ENCODE measurements at places on chromosomes 6 and 20.

- no peak for DNase-seq
Observed at GRCh38 chr6:157607317-157608109, 215.5 kb upstream of the SNX9 start.

GRCh38 chr6:136945072-136945471 is 23.0 kb downstream of the SLC35D3 start:
- no peak for DNase-seq

DNA sequence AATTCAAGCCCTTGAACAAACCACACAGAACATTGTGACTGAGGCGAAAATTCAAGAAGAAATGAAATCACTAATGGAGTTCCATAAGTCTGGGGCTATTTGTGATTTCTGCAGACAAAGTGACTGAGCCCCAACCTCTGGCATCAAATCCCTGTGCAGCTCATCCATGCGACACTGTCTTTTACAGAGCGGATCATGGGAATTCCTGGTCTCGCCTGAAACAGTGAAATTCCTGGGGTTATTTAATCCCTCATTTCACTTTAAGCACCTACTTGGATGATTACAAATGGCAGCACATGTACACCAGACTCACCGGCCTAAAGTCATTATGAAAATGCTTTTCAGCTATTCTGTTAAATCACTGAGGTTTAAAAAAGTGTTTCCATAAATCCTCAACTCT is 102.4 kb upstream of the CDH4 start:
- no peak for DNase-seq

DNA sequence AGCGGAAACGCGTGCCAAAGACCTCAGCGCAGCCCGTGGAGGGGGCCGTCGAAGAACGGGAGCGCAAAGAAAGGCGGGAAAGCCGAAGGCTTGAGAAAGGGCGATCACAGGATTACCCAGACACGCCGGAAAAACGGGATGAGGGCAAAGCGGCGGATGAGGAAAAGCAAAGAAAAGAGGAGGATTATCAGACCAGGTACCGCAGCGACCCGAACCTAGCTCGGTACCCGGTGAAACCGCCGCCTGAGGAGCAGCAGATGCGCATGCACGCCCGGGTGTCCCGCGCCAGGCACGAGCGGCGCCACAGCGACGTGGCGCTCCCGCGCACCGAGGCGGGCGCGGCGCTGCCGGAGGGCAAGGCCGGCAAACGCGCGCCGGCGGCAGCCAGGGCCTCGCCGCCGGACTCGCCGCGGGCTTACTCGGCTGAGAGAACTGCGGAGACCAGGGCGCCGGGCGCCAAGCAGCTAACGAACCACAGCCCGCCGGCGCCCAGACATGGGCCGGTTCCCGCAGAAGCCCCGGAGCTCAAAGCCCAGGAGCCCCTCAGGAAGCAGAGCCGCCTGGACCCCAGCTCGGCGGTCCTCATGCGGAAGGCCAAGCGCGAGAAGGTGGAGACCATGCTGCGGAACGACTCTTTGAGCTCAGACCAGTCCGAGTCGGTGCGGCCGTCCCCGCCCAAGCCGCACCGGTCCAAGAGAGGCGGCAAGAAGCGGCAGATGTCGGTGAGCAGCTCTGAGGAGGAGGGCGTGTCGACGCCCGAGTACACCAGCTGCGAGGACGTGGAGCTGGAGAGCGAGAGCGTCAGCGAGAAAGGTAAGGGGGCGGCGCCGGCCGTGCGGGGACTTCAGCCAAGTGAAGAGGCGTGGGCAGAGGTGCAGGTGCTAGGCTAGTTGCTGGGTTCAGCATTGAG is 296.2 kb downstream of the RIMS1 start:
- peak; percentile 54 for DNase-seq

- no peak for DNase-seq
Observed at GRCh38 chr6:53929041-53929820, 134.4 kb downstream of the LRRC1 start.

DNA sequence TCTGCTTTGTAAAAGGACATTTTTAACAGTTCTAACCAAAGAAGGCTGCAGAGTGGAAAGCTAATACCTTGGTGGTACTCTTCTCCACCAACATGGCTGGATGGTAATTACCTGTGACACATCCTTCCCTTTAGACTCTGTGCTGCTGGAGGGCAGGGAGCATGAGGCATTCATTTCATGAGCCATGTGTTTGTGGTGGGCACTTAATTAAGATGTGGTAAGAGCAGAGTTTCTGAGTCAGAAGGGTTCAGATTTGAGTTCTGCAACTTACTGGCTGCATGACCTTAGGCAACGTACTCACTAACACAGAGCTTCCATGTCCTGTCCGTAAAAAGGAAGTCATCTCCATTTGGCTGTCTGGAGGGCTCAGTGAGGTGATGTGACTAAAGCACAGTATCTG is 9.1 kb upstream of the ZNF133 start:
- DNase-seq, result no peak

DNA sequence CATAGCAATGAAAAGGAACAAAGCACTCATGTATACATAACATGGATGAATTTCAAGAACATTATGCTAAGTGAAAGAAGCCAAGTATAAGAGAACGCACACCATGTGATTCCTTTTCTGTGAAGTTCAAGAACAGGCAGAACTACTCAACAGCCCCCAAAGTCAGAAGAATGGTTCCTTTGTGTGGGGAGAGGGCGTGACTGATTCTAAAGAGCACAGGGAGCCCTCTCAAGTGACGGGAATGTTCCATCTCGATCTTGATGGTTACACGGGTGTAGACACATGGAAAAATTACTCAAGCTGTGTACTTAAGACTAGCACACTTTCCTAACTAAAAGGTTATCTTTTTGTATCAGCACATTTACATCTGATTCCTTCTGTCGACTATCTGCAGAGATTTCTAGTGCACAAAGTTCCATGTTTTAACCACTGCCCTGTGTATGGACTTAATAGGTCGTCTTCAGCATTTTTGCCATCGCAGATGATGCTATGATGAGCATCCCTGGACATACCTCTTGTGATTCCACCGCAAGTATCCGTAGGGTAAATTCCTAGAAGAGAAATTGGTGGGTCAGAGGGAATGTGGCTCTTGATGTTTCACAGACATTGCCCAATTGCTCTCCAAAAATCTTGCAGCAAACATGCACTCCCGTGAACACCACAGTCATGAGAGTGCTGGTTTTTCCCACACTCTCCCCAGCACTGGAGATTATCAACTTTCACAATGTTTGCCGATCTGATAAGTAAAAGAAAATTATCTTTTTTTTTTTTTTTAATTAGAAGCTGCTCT is 279.3 kb downstream of the BMP7 start:
- DNase-seq, result no peak

GRCh38 chr6:169096388-169096787 is 157.3 kb downstream of the THBS2 start:
- DNase-seq, result no peak

DNA sequence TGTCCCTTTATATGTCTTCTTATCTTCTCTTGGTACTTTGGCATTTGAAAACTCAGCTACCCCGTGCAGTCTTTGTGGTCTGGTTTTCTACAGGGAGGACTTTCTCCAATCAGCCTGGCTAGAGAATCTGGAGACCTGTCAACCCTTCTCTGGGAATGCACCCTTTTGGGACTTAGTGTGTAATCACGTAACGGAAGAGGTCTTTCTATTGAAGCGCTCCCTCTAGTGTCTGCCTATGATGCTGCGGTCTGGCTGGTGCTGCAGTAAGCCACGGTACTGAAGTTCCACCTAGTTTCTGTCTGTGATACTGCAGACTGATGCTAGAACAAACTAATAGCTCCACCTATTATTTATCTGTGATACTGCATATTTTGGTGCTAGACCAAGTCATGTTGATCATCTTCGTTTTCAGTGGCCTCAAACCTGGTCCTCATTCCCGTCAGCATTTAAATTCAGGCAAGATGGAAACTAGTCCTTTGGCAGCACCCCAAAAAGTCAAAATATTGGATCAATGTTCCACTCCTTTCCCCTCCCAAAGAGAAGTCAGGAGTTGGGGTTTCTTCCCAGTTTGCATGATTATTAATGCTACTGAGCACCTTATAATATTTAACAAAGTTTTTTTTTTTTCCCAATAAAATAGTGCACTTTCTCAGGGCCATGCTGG is 12.5 kb upstream of the SIRPB2 start:
- DNase-seq, result peak; percentile 77

GRCh38 chr20:62365814-62366369 is 1.2 kb downstream of the LAMA5 start:
- DNase-seq, result no peak

DNA sequence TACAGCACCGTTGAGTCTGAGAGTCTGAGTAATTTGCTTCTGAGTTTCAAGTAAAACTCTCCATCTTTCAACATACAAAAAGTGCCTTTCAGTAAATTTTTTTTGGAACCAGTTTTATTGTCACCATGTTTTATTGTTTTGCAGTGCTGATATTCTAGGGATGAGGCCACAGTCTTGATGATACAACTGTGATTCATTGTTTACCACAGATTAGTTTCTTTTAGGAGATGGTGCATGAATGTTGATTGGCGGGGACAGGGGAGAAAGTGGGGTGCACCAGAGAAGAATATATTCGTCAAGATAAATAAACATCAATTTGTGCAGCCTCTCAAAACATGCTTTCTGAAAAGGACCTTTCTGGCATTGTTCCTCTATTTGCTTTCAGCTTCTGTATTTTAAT is 109.0 kb downstream of the MCHR2 start:
- no peak for DNase-seq

DNA sequence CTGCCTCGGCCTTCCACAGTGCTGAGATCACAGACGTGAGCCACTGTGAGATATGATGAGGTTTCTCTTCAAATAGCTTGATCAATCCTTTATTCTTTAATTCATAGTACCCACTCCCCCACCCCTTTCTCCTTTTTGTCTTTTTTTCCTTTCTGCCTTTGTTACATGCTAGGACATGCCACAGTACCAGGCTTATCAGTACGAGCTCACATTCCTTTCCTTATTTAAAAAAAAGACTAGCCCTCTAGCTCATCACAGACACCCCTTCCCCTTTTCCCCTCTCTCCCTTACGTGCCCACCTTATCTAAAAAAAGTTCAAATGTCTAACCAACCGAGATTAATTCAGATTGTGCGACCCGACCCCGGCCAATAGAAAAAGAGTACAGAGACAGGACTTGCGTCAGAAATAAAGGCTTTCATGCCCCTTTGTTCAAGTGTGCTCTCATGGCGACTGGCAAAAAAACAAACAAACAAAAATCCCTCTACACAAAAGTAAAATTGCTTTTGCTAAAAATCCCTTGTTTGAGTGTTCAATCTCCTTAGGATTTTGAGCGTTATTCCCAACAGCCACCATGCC is 49.2 kb downstream of the MRAP2 start:
- no peak for DNase-seq

- DNase-seq, result no peak
Observed at GRCh38 chr6:147621263-147621662, 112.8 kb downstream of the SAMD5 start.

DNA sequence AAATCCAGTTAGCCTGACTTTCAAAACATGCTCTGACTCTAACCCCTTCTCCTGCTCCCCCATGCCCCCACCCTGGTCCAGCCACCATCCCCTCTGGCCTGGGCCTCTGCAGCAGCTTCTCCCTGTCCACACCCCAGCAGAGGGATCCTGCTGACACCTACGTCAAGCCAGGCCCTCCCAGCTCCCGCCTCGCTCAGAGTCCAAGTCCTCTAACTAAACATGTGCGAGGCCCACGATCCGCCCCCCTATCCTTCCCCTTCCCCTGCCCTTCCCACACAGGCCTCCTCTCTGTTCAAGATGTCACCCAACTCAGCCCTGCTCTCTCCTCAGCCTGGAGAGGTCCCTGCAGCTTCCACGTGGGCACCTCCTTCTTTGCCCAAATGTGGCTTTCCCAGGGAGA is 33.7 kb downstream of the NFATC2 start:
- DNase-seq, result no peak

DNA sequence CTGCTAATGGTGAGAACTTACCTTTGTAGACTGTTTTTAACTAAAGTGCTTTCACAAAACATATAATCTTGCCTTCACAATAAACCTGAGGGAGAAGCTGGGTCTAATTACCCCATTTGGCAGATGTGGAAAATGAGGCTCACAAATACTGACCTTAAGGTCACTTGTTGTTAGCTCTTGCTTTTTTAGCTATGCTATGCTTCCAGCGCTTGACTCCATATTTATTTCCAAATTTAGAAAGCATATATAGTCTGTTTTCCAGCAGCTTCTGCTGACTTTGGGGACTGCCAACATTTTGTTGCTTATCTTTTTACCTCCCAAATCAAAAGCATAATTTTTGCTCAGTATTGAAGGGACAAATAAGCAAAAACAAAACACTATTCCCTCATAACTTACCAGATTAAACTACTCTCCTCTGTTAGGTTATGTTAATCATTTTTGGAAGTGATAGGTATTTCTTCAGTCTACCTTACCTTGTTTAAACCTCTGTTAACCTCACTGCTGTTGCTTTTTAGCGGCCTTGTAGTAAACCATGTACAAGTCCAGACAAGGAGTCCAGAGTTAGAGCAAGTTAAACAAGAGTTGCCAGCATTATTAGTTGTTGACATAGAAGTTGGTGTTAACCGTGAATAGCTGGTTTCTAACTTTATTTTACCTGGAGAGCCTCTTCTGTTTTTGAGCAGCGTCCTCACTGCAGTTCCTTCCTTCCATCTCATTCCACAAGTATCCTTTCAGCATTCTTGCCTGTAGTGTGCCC is 4.9 kb upstream of the BTBD3 start:
- DNase-seq, result no peak

DNA sequence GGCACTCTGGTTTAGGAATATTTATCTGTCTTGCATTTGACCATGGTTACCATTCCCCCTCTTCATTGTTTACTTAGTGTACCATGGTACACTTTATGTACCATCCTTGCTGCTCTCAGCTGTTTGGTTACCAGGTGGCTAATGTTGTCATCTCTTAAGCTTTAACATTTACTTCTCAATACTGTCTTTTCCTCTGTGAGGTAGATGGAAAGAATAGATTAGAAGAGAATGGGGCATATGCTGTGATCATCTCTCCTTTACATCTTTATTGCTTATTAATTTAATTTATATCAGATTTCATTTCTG is 109.2 kb downstream of the NCOA3 start:
- DNase-seq, result no peak

GRCh38 chr20:15902493-15902892 is 670.8 kb downstream of the KIF16B start:
- DNase-seq, result no peak

DNA sequence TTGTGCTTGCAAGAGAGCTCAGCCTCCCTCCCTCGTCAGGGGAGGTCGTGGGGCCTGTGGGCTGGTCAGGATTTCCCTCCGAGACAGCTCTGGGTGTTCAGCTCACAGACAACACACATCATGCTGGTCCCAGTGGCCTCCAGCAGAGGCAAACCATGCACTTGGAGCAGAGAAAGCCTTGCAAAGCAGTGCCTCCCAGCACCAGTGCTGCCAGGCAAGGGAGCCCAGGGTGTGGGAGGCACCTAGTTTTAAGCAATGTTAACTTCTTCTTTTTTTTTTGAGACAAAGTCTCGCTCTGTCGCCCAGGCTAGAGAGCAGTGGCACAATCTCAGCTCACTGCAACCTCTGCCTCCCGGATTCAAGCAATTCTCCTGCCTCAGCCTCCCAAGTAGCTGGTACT is 34.0 kb upstream of the INSM1 start:
- no peak for DNase-seq

DNA sequence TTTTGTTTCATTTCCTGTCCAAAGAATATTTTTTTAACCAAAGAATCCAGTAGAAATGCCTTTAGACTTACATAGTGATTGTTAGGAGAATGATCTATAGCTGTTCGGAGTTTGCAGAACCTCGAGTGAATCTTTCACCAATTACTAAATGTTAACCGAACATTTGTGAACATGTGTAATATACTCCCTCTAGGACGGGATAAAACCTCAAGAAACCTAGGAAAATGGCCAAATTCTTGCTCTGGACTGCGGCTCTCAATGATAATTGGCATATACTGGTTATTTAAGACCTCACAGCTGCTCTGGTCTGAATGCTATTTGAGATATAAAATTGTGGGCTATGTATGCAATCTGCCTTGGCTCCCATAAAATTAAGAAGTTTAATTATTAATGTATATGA is 137.1 kb downstream of the PACRG start:
- DNase-seq, result no peak

Measured in NCI-H524 (cell line).